LoVo (cell line): ENCODE measurements at places on chromosomes 4 and X.

DNA sequence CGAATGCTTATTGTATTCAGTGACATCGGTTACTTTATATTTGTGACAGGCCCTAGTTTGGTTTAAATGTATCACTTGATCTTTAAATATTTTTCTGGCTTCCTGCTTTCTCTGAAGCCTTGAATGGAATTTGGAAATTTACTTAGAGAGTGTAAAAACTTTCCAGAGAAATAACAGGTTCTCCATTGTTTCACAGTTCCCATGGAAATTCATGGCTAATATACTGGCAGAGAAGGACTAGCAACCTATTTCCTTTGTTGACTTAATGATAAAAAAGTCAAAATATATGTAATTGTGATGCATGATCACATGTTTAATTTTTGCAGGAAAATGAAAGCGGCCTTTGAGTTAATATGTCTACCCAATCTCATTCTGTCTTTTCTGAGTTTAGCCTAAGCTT lies 13.2 kb downstream of the NEIL3 start:
- no peak for DNase-seq

DNA sequence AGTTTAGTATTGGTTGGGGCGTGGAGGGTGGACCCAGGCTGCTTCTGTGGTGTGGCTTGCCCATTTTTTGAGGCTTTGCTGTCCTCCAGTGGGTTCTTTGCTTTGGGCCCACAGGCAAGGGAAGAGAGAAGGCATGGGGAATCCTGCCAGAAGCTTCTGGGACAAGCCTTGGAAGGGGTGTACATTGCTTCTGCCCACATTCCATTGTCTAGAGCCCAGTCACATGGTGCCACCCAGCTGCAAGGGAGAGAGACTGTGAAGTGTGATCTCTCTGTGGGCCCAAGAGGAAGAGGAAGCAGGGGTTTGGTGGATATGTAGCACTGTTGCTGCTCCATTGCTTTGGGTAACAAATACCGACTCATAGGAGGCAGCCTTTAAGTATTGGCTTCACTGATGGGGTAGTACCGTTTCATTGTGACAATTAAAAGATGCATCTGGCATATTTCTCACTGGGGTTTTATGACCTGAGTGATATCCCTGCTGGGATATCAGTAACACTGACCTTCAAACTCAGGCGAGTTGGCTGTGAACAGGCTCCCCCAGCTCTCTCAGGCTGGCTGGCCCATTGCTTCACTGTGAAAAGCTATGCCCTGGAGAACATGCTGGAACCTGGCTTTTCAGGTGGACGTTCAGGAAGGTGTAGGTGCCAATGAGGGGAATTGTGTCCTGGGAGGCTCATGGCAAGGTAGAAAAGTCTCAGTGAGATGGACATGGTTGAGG lies 85.9 kb downstream of the CLDN34 start:
- no peak for DNase-seq

DNA sequence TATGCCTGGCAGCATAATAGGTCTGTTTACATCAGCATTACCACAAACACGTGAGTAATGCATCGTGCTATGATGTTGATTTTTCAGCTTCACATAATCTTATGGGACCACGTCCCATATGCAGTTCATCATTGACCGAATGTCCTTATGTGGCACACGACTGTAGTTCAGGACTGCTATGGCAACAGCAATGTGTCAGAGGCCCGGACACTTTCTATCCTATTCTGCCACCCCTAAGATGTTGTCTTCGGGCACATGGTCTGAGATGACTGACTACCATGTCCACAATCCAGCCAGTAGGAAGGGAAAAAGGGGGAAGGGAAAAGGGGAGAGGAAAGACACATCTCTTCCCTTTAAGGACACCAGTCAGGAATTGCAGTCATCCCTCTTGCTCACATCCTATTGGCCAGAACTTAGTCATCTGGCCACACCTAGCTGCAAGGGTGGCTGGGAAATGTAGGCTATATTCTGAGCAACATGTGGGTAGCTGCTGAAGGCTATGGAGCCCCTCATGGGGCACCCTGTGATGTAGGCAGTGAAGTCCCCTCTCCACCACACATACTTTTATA lies 196.0 kb upstream of the RBPJ start:
- DNase-seq = no peak

DNA sequence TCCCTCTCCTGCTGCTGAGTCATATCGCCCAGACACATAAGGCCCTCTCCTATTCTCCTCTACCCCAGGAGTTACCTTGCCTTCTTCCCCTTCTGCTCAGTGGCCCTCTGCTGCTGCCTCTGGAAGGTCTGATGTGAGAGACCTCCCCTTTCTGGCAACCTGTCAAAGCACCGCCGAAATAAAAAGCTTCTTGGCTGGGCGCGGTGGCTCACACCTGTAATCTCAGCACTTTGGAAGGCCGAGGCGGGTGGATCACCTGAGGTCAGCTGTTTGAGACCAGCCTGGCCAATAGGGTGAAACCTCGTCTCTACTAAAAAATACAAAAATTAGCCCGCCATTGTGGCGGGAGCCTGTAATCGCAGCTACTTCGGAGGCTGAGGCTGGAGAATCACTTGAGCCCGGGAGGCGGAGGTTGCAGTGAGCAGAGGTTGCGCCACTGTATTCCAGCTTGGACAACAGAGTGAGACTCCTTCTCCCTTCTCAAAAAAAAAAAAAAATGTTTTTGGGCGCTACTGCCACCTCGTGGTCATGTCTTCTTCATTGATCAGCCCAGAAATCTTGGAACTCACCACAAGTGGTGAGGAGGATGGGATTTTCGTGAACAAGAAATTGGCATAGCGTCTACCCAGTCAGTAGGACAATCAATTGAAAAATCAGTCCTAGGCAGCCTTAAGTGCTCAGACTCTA lies 8.6 kb upstream of the ZXDA start:
- peak; percentile 1 for DNase-seq

DNA sequence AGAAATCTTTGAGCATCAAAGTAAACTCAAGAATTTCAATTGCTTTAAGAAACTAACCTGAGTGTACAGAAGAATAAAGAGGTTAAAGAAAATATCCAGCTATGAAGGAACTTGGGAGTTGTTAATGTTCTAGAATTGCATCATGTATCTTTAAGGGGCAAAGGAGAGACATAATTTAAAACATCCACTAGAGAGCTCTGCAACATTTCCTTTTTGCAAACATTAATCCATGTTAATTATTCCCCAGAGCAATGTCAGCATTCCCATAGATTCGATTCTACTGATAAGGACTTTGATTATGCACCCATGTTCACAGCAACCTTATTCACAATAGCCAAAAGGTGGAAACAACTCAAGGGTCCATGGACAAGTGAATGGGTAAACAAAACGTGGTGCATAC lies 80.2 kb upstream of the SORBS2 start:
- no peak for DNase-seq

DNA sequence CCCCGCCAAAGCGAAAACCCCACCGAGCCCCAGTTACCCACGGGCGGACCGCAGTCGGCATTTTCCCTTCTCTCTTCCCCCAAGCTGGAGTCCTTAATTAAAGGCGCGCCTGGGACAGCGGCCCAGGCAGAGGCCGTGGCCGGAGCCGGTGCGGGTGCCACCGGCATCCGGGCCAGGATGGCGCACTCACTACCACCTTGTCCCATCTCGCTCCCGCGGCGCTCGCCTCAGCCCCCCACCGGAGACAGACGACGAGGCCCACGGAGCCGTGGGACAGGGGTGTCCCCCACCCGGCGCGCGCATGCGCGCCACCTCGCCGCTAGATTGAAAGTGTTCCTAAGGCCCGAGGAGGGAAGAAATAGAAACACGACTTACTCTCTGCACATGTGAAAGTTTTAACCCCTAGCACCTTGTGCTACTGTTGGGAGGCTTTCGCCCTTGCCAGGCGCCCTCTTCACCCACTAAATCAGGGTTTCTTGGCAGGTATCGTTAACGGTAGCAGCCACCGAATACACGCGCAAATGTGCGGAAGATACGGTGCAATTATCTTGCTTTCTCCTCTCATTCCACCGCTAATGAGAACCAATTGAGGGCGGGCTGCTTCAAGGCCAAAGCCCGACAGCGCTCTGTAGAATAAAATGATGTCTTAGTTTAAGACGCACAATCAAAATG lies 64.3 kb upstream of the CCDC160 start:
- no peak for DNase-seq

GRCh38 chr4:105145903-105146275 lies 787 bp upstream of the TET2 start:
- no peak for DNase-seq

- no peak for DNase-seq
Observed at GRCh38 chr4:1241466-1241935, 7.4 kb downstream of the CTBP1 start.

GRCh38 chr4:135744928-135745327 lies 1543.3 kb upstream of the PABPC4L start:
- DNase-seq = no peak

GRCh38 chr4:83012200-83012686 lies 1.6 kb upstream of the LIN54 start:
- no peak for DNase-seq

DNA sequence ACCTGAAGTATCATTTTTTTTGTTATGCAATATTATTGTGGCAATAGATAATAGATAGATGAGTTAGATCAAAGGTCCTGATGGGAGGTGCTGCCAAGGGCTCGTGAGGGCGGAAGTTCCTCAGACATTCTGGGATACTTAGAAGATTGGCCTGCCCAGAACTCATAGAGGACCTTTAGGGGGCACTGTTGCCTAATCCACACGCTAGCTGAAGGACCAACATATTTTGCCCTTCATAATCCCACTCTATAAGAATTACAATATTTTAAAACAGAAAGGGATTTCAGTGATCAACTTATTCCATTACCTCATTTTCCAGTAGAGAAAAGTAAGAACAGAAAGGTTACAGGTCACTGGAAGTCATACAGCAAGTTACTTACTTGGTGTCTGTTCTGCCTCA lies 22.9 kb upstream of the COX7B2 start:
- DNase-seq = peak; percentile 8

DNA sequence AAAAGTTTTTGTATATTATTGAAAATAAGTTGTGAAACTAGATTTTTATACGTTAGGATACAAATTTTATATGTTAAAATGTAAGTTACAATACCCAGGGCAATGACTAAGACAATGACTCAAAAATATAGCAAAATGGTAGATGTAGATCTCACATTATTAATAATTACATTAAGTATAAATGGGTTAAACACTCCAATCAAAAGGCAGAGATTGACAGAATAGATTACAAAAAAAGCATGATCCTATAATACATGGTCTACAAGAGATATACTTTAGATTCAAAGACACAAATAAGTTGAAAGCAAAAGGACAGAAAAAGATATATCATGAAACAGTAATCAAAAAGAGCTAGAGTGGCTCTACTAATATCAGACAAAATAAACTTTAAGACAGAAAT lies 210.9 kb upstream of the NHS start:
- no peak for DNase-seq

DNA sequence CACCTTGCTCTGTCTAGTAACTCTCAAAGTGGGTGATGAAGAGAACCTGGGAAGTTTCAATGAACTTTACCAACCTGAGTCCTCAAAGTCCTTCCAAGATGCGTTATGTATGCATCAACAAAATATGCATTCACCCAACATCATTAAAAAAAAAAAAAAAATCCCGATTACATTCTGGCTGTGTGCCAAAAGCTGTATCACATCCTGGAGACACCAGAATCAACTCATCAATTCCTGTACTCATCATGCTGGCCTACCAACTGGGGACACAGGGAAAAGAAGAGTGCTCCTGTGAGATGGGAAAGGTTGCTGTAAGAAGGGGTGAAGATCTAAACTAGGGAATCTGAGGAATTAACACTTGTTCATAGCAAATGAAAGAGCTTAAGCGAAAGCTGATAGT lies 16.5 kb downstream of the UNC5C start:
- DNase-seq = no peak

DNA sequence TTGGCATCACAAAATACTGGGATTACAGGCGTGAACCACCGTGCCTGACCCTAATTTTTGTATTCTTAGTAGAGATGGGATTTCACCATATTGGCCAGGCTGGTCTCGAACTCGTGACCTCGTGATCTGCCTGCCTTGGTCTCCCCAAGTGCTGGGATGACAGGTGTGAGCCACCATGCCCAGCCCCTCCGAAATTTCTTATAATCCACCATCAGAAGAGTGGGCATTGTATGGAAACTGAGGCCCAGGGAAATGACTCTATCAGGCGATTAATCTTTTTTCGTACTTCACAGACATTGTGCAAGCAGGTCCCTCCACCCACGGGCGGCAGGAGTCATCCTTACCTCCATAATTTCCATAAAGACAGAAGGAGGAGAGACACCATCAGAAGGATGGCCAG lies 16.0 kb downstream of the CRLF2 start:
- no peak for DNase-seq

GRCh38 chr4:78079726-78080430 lies 22.8 kb downstream of the FRAS1 start:
- no peak for DNase-seq

- peak; percentile 63 for DNase-seq
Observed at GRCh38 chr4:181528570-181529184, 714.5 kb upstream of the TENM3 start.

- DNase-seq = no peak
Observed at GRCh38 chr4:108731006-108731405, 31.8 kb downstream of the ETNPPL start.

DNA sequence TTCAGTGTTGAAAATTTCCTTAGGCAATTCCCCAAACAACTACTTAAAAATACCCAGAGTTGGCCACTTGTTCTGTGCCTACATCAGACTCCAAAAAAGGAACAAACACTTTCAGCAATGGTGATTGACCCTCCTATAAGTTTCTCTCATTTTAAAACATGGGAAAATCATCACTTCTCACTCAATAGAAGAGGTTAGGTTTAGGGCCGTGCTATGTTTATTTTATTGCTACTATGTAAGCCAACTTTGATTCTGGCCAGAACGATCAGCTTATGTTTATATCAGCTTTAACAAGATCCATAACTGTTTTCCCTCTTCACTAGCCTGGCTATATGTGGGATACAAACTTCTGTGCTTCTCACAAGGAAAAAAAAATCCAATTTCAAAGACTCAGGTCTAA lies 133.1 kb downstream of the MTNR1A start:
- DNase-seq = no peak

- peak; percentile 32 for DNase-seq
Observed at GRCh38 chr4:158667651-158668198, 4.0 kb downstream of the C4orf46 start.

GRCh38 chr4:93852680-93853079 lies 24.1 kb downstream of the ATOH1 start:
- DNase-seq = peak; percentile 12

DNA sequence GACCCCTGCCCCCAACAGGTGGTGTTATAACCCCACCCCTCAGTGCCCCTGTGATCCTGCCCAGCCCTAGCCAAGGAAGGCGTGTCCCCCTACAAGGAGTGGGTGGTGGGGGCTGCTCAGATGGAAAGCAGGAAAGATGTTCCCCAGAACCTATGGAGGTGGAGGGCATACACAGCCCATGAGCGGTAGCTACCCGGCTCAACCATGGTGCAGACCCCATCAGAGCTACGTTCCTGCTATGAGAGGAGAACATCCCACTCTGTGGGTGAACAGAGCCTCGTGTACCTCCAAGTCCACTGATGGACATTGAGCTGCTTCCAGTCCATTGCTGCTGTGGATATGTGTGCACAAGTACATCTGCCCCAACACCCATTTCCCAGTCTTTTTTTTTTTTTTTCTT lies 71.1 kb downstream of the SHOX start:
- no peak for DNase-seq
